ENCODE measurements at places on chromosomes 6 and 20.

GRCh38 chr20:37991908-37992307 lies 41.3 kb downstream of the TTI1 start:
- DNase-seq = no peak

DNA sequence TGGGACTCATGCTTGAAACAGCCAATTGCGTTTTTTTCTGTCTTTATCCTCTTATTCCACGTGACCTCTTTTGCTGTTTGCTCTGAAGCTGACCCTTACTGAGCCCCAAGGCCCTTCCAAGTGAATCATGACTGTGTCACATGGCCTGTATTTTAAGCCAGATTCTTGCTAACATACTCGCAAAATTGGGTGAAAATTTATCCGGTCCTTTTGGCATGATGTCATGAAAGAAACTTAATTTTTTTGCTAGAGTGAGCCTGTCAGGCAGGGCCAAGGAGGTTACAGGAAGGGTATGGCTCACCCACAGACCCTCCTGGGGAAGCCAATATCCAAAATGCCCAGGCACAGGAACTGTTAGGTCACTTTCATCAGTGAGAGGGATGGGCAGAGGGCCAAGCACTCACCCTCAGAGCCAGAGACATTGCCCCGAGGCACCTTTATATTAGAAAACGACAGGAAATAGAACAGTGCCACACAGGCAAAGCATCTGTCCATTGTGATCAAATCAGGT lies 296.7 kb downstream of the CDH26 start:
- DNase-seq = no peak

DNA sequence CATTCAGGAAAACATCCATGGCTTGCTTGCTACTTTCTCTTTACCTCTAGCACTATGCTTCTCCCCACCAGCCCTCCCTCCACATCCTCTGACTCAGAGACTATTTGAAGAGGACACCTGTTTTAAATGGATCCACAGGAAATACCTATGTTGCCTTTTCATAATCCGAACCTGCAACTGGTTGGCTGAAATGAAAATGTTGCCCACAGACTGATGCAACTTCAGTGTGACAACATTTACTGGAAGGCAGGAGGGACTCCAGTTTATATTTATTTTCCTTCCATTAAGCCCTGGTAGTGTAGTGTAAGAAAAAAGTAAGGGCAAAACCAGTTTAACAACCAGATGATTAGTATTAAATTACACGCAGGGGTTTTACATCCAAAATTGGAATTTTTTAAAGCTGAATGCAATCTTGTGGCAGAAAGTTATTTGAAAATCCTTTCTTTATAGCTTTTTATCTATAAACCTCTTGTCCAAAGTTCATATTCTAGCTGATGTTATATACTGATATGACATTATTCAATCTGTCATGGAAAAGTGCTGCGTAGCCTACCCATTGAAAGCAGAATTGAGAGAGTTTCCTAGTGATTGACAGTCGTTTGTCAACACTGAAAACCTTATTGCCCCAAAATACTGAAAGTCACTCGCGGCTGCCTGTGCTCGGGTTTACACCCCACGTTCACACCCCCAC lies 881 bp upstream of the AIG1 start:
- DNase-seq = no peak

DNA sequence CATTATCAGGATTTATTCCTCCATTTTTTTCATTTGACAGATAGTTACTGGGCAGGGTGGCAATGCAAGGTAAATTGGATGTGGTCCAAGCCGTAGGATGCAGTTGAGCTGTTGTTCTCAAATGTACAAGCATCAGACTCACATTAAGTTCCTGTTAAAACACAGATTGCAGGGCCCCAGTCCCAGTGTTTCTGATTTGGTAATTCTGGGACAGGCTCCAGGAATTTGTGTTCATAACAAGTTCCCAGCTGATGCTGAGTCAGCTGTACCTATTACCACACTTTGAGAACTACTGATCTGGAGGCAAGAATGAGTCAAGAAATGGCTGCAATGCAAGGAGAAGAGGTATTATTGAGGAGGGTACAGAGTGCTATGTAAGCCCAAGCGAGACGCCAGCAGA lies 11.7 kb downstream of the TMEM244 start:
- DNase-seq = no peak

- DNase-seq = no peak
Observed at GRCh38 chr20:58169450-58169849, 59.0 kb downstream of the ANKRD60 start.

DNA sequence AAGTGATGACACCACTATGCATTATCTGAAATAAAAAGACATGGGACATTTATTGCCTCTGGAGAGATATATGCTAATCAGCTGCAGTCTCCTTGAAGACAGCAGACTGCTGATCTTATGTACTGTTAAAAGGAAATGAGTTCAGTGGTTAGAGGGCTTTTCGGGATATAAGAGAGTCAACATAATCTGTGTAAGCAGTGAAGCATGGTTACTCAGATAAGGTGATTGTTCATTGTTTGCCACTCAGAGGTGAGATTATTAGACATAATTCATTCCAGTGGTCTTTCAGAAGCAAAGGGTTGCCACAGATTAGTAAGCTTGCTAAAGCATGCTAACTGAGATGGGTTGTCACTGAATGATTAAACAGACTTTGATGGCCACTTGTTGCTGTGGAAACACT lies 1450.7 kb upstream of the ADGRB3 start:
- no peak for DNase-seq

DNA sequence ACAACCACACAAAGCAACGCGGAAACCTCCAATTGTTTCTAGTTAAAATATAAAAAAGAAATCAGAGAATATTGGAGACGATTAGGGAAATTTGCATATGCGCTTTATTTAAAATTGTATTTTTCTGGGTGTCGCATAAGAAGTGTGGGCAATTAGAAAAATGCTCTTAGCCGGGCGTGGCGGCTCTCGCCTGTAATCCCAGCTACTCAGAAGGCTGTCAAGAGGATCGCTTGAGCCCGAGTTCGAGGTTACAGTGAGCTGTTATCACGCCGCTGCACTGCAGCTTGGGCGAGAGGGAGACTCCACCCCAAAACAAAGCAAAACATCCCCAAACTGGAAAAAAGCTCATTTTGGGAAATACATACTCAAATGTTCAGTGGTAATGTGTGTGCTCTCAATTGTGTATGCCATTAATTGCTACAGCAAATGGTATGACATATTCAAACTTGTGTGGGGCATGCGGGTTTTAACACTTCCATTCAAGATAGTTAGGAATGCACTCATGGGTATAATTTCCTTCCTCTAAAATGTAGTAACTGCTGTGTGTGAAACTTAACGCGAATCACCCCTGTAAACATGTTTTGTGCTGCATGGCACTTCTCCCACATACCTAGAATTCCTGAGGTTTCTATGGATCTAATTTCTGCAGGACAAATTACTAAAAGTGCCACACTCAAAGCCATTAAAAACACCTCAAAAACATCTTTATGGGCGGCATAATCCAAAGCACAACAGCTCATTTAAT lies 54.7 kb upstream of the HFE start:
- no peak for DNase-seq

DNA sequence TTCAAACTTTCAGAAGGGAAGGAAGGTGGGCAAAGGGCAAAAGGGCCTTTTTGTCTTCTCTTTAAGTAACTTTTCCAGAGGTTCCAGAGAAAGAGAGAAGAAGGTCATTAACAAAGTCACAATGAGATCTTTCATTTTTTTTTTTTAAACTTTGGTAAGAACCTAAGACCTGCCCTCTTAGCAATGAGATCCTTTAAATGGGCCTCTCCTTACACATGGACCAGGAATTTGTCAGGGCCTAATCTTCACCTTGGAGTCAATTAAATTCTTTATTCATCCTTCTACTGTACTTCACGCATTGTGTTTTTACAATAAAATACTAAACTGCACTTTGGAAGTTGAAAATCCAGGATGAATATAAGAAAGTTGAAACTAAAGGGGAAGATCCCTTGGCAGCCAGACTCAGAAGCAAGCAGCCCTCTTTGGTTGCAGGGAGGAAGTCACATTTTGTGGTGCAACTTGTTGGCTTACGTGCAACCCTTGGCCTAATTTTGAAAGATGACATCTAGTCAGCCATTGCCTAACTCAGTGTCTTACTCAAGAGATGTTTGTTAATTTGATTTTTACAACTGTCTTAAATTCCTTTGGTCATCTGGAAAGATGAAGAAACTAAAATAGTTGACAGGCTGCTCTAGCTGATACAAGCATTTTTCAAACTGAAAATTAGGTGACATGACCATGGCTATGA lies 11.9 kb upstream of the TMEM170B start:
- DNase-seq = no peak

- DNase-seq = no peak
Observed at GRCh38 chr6:7684843-7685242, 41.1 kb upstream of the BMP6 start.

DNA sequence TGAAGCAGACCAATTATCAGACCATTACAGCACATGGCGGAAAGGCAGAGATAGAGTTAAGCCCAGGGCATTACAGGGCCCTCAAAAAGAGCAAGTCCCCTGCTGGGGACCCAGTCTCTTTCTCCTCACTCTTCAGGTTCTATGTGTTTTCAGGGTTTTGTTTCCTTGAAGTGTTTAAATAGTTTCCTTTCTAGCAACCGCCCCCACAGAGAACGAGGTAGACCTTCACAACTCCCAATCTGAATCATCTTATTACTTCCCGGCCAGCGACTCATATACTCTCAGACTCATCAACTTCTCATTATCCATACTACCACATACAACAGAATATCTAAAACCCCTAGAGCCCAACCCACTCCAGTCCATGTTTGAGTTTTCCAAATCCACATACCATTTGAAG lies 526.6 kb upstream of the ARID1B start:
- DNase-seq = no peak

- DNase-seq = no peak
Observed at GRCh38 chr6:16344756-16345155, 106.4 kb downstream of the GMPR start.

- no peak for DNase-seq
Observed at GRCh38 chr6:13365320-13365719, 37.0 kb upstream of the TBC1D7 start.

GRCh38 chr6:138161338-138162110 lies at the start of gene ARFGEF3:
TSS of gene ARFGEF3 (plus strand) at chr6:138161939. CDS start at chr6:138162087, 148 bp downstream.
- peak; percentile 33 for DNase-seq

- DNase-seq = no peak
Observed at GRCh38 chr6:4316867-4317400, 181.6 kb upstream of the ECI2 start.

GRCh38 chr6:157440171-157440570 lies 59.2 kb downstream of the ZDHHC14 start:
- no peak for DNase-seq

GRCh38 chr20:50911030-50911429 lies 20.2 kb downstream of the ADNP start:
- no peak for DNase-seq

DNA sequence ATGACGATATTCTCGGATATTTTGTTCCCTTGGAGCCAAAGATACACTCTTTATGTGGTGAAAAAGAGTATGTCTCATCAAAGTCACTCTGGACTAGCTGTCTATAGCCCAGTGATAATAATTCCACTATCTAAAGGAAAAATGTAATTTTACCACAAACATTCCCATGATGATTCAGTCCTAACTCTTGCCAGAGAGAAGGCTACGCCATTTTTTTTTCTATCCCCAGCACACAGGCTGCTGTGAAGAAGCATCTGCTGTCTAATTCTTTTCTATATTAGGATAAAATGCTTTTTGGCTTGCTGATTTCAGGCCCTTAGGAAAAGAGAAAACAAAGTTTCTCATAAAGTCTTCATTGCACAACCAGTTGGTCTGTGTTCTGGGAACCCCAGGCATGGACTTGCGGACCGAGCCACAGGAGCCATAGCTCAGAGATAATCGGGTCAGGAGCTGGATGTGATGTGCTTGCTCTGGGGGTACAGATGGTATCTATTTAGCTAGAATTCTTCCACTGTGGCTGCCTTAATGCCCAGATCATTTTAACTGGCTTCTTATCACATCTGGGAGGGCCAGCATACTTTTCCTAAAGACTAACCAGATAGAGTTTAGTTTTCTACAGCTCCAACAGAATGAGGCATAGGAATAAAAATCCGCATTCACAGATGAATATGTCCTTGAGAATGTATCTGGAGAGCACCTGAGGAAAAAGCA lies 683.7 kb upstream of the ID4 start:
- no peak for DNase-seq

DNA sequence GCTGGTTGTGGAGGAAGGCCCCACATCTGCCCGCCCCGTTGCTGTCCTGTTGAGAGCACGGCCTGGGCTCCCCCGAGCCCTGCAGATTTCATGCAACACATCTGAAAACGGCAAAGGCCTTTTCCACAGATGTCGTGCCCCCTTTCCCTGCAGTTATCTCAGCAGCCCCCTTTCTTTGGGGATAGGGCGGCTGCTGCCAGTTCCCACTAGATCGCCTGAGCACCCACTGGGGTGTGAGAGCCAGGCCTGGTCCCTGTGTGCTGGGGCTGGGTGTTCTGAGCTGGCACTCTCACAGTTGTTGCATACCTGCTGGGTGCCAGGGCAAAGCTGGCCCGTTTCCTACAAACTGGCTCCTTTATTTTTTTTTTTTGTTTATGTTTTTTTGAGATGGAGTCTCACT lies 12.3 kb upstream of the MTG2 start:
- no peak for DNase-seq

GRCh38 chr6:74578339-74578738 lies 627.5 kb downstream of the COL12A1 start:
- DNase-seq = no peak

- no peak for DNase-seq
Observed at GRCh38 chr20:23046431-23046830, 3.0 kb downstream of the THBD start.

GRCh38 chr6:133814797-133815196 lies 74.1 kb upstream of the TCF21 start:
- no peak for DNase-seq

- DNase-seq = no peak
Observed at GRCh38 chr6:14618759-14619418, 501.3 kb downstream of the CD83 start.

Data from activated CD8-positive, alpha-beta memory T cell treated with anti-CD3 and anti-CD28 coated beads for 48 hours (primary cell).